ENCODE measurements at places on chromosomes 5 and 9. TPM values are rescaled to one million over a fixed set of nuclear protein-coding genes. Genes with fewer than 3 reads are reported as not detected.

- H3K27me3 ChIP-seq = no peaks in the 10 kb centered on the region
- no peaks in the 10 kb centered on the region for H3K36me3 ChIP-seq
- no peak overlapping the region for H3K4me3 ChIP-seq
- no peak overlapping the region for H3K27ac ChIP-seq
- no peak for DNase-seq
Observed at GRCh38 chr5:130270786-130271185, 366.5 kb downstream of the CHSY3 start.

The ZNF169 gene
- total RNA-seq = 4.7 TPM

The TLE4 gene
- total RNA-seq = 38.3 TPM

The BAG1 gene
- 82.0 TPM for total RNA-seq

DNA sequence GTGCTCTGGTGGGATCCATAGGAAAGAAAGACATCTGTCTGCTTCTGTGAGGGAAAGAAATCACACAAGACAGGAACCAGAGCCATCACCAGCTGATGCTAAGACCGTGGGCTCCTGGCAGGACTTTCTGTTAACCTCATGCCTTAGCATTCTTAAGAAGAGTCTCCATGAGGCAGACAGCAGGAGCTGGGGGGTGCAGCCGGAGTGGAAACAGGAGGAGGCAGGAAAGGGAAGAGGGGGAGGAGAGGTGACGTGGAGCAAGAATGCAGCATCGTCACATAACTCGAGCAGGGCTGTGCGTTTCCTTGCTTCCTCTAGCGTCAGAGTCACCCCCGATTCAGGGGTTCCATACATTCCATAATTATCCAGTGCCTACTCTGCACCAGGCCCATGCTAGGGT, 53.6 kb downstream of the ERGIC1 start:
- H3K27me3 ChIP-seq = no peaks in the 10 kb centered on the region
- no peaks in the 10 kb centered on the region for H3K36me3 ChIP-seq
- peak; percentile 82 for DNase-seq
- H3K27ac ChIP-seq = peak overlapping the region; percentile 62
- H3K4me1 ChIP-seq = peaks cover 2% of the 10 kb centered on the region

The FGF18 gene
- total RNA-seq = 2.9 TPM

The SLC6A18 gene
- total RNA-seq = not detected

GRCh38 chr9:20599195-20599594, 23.1 kb downstream of the MLLT3 start:
- no peak overlapping the region for H3K4me3 ChIP-seq
- no peaks in the 10 kb centered on the region for H3K36me3 ChIP-seq
- no peak for DNase-seq
- no peaks in the 10 kb centered on the region for H3K4me1 ChIP-seq
- no peak overlapping the region for H3K27ac ChIP-seq

DNA sequence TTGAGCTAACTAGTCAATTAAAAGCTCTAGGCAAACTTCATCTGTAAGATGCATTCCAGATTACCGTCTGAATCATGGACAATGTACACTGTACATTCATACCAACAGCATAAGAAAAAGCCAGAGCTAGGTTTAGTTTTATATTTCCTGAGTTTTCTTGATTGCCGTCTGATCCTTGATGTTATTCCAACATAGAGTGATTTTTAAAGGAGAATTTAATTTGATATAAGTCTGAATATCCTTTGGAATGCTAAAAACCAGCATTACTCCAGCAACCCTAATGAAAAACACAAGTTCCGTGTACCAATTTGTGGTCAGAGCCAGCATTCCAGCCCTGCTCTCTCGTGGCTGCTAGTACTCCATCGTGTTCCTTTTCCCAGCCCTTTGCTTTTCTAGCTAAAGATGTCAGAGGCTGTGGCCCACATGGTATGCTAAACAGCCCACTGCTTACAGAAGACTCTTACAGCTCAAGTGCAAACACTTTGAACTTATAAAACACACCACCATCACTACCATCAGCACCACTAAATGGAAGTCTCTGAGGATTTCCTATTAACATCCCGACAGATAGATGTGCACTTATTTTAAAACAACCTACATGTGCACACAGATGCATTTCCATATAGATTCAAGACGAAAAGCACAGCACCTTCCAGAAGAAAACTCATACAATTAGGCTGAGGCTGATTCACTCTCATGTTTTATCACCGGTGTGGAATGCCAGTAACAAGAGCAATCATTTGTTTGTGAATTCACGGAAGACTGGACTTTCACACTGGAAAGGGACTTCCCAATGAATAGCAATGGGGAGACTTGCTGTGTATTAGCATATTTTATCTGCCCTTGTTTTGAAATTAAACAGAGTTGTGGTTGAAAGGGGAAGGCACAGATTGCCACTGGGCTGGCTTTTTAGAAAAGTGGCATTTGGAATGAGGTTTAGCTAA, 246.9 kb upstream of the GAS1 start:
- DNase-seq = peak; percentile 49
- no peak overlapping the region for H3K4me3 ChIP-seq
- no peaks in the 10 kb centered on the region for H3K27me3 ChIP-seq
- H3K36me3 ChIP-seq = no peaks in the 10 kb centered on the region

DNA sequence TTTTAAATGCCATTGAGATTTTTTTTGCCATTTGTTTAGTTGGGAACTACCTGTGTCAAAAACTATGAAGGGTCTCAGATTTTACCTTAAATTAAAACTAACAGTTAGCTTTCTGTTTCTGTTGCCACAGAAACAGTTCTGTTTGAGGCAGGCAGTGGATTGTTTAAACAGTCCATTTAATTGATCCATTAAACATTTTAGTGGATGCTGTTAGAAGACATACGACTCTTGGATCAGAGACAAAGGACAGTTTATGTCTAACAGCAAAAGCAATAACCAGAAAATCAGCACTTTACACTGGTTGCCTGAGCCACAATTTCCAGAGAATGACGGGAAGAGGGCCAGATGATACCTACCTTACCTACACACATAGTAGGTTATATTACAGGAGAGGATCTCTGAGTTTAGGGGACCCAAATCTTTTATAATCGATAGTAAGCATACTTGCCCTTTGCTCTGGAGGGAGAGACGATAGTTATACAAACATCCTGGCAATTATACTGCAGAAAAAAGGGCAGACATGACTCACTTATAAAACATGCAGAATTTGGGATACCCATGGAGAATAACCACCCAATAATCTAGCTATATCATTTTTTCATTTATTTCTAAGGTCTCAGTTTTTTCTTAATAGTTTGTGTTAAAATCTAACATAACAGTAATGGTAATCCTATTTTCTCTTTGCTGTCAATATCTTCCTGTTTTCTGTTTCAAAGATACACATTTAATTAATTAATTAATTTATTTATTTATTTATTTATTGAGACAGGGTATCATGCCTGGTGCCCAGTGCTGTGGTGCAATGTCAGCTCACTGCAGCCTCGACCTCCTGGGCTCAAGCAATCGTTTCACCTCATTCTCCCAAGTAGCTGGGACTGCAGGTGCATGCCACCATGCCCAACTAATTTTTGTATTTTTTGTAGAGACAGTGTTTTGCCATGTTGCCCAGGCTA, 136.7 kb upstream of the TNFAIP8 start:
- no peaks in the 10 kb centered on the region for H3K36me3 ChIP-seq
- H3K27me3 ChIP-seq = no peaks in the 10 kb centered on the region
- H3K27ac ChIP-seq = no peak overlapping the region
- H3K4me3 ChIP-seq = no peak overlapping the region

- no peaks in the 10 kb centered on the region for H3K4me1 ChIP-seq
- H3K36me3 ChIP-seq = no peaks in the 10 kb centered on the region
- H3K4me3 ChIP-seq = no peak overlapping the region
- H3K27me3 ChIP-seq = no peaks in the 10 kb centered on the region
- no peak overlapping the region for H3K27ac ChIP-seq
Observed at GRCh38 chr5:41817625-41818301, 52.5 kb downstream of the OXCT1 start.

DNA sequence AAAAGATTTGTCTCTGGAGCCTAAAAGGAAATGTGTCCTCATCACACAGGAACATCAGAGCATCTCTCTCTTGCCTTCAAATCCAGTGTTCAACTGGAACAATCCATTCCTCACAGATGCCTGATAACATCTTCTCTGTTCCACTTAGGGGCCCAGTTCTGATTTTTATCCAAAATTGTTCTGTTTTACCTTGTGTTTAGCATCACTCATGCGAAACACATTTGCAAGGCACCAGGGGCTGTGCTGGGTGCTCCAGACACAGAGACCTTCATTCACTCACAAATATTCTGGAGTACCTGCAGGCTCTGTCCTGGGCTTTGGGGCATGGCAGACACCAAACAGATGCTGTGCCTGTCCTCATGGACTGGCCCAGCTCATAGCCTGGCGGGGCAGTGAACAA, 13.8 kb downstream of the GABBR2 start:
- H3K4me1 ChIP-seq = no peaks in the 10 kb centered on the region
- DNase-seq = no peak
- H3K4me3 ChIP-seq = no peak overlapping the region
- no peaks in the 10 kb centered on the region for H3K27me3 ChIP-seq
- H3K36me3 ChIP-seq = no peaks in the 10 kb centered on the region

GRCh38 chr9:124320062-124320973, 62.6 kb downstream of the NEK6 start:
- DNase-seq = peak; percentile 73
- no peak overlapping the region for H3K4me3 ChIP-seq
- no peaks in the 10 kb centered on the region for H3K27me3 ChIP-seq
- H3K27ac ChIP-seq = no peak overlapping the region

GRCh38 chr9:112921549-112921948, 30.9 kb upstream of the SLC46A2 start:
- no peaks in the 10 kb centered on the region for H3K27me3 ChIP-seq
- no peak for DNase-seq
- no peak overlapping the region for H3K27ac ChIP-seq
- H3K4me1 ChIP-seq = no peaks in the 10 kb centered on the region

GRCh38 chr9:93259490-93260262, 75.7 kb downstream of the WNK2 start:
- no peaks in the 10 kb centered on the region for H3K4me1 ChIP-seq
- no peaks in the 10 kb centered on the region for H3K36me3 ChIP-seq
- peak; percentile 63 for DNase-seq
- H3K27me3 ChIP-seq = no peaks in the 10 kb centered on the region

- H3K4me3 ChIP-seq = no peak overlapping the region
- no peaks in the 10 kb centered on the region for H3K4me1 ChIP-seq
- no peak for DNase-seq
Observed at GRCh38 chr5:7705261-7705660, 145.7 kb downstream of the CFAP90 start.

DNA sequence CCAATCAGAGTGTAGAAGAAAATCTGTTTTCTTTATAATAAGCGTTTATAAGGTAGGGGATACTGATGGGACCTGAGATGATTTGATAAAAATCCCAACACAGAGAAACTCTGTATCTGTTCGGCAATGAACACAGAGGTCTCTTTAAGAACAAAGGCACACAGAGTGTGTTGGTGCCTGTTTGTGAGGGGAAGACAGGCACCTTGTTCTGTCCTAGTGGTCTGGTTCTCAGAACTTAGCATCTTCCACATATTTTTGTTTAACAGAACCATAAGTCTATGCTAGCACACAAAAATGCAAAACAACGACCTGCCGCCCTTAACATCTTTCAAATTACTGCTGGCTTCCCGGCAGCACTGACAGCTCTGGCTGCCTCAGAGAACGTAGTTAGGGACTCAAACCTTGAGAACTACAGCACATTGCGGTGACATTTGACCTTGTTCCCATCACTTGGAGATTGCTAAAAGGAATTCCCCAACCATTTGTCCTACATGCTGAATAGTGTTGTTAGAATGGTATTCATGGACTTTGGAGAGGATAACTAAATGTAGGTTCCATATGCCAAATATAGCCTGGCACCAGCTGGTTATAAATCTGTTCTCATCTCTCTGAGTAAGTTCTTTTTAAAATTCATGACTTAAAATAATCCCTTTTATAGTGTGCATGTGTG, 871.7 kb upstream of the TYRP1 start:
- no peaks in the 10 kb centered on the region for H3K36me3 ChIP-seq
- H3K27ac ChIP-seq = no peak overlapping the region
- H3K4me3 ChIP-seq = no peak overlapping the region
- no peaks in the 10 kb centered on the region for H3K27me3 ChIP-seq
- no peaks in the 10 kb centered on the region for H3K4me1 ChIP-seq
- DNase-seq = no peak

- no peak overlapping the region for H3K4me3 ChIP-seq
- peaks cover 7% of the 10 kb centered on the region for H3K36me3 ChIP-seq
- no peaks in the 10 kb centered on the region for H3K4me1 ChIP-seq
- peak overlapping the region; percentile 75 for H3K27ac ChIP-seq
Observed at GRCh38 chr9:81609782-81610739, 79.3 kb downstream of the TLE1 start.

DNA sequence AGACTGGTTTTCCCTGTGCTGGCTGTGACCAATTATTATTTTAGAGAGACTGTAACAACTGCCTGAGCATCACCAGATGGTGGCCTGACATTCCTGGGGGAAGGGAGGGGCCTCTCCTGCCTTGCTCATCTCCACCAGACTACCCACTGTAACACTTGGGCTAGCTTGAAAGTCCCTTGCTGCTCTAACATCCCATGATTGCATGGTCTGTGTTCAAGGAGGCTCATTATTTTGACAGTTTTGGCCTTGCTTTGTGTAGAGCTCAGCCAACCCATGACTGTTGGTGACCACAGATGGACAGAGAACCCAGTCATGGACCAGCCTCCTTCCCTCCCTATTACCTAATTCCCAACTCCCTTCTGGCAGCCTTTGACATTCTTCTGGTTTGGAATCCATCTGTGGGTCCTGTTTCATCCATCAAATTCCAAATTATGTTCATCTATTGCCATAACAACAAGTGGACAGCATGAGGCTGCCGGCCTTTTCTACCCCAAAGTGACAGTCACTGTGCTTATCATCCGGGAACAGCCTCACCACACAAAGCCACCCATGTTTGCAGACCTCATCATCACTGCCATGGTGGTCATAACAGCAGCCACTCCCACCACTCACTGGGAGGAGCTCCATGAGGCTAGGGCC, 49.0 kb upstream of the ICE1 start:
- H3K4me3 ChIP-seq = no peak overlapping the region
- H3K27ac ChIP-seq = no peak overlapping the region
- H3K27me3 ChIP-seq = no peaks in the 10 kb centered on the region

The DND1 gene
- 1.3 TPM for total RNA-seq

- H3K4me3 ChIP-seq = no peak overlapping the region
- no peaks in the 10 kb centered on the region for H3K4me1 ChIP-seq
- no peaks in the 10 kb centered on the region for H3K27me3 ChIP-seq
Observed at GRCh38 chr5:35861718-35862117, 5.0 kb downstream of the IL7R start.

All from aorta (tissue), 5 donors.